GM13977 (cell line): ENCODE measurements at places on chromosomes 11 and 22.

GRCh38 chr22:37501610-37502341, 15.6 kb upstream of the MFNG start:
- DNase-seq: no peak

- no peak for DNase-seq
These were observed 18.1 kb upstream of the GDPD5 start for GRCh38 chr11:75543806-75544205.

GRCh38 chr11:44483919-44484610, 81.4 kb upstream of the CD82 start:
- peak; percentile 24 for DNase-seq

DNA sequence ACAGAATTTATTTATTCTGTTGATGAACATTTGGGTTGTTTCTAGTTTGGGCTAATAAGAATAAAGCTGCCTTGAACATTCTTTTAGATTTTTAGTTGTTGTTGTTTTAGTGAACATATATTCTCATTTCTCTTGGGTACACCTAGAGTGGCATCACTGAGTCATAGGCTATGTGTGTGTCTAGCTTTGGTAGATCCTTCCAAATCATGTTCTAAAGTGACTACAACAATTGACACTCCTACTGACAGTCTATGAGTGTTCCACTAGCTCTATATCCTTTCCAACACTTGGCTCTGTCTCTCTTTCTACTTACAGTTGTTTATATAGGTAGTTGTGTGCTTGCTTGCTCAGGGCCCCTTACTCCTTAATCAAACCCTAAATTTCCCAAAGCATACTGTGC, 346.0 kb upstream of the NCAM1 start:
- no peak for DNase-seq

GRCh38 chr11:65782816-65783228, 2.0 kb upstream of the AP5B1 start:
- DNase-seq: no peak

DNA sequence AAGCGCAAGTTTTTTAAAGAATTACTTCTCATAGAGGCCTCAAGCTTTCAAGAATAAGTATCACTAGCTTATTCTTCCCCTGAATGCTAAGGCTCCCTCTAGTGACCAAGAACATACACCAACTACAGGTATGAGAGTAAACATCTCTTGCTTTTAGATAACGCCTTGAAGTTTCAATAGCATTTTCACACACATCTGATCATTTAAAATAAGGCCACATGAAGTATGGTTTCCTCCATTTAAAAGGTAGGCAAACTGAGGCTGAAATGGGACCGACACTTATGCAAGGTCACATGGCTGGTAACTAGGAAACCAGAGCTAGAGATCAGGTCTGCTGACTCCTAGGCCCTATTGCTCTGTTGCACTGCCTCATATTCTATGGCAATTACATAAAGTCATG, 66.5 kb downstream of the CCDC34 start:
- DNase-seq: peak; percentile 49

GRCh38 chr22:35539910-35540594, 579 bp upstream of the RASD2 start:
- peak; percentile 94 for DNase-seq

GRCh38 chr22:48240148-48240934, 1477.9 kb downstream of the TBC1D22A start:
- DNase-seq: no peak

GRCh38 chr22:25928038-25928437, 186.1 kb downstream of the MYO18B start:
- no peak for DNase-seq

GRCh38 chr11:122109932-122110331, 6.1 kb downstream of the BLID start:
- DNase-seq: no peak

GRCh38 chr22:44031158-44031952, 7.3 kb downstream of the PARVB start:
- DNase-seq: no peak

DNA sequence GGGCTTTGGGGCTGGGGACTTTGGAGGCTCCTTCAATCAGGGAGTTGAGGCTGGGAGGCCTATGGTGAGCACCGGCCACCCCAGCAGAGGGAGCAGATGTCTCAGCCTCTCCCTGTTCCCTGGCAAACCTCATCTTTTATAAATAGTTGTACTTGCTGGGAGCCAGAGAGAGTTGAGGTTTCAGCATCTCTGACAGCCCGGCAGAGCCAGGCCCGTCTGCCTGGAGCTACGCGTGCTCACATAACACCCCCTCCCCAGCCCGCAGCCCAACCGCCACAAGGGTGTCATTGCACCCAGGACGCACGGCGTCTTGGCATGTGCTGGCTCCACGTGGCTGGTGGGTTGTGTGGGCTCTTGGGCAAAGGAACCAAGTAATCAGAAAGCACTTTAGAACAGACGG, 127.1 kb downstream of the CHST1 start:
- no peak for DNase-seq

GRCh38 chr11:78982473-78982872, 407.8 kb upstream of the NARS2 start:
- DNase-seq: no peak

- DNase-seq: no peak
These were observed 24.6 kb downstream of the DAGLA start for GRCh38 chr11:61704838-61705237.

DNA sequence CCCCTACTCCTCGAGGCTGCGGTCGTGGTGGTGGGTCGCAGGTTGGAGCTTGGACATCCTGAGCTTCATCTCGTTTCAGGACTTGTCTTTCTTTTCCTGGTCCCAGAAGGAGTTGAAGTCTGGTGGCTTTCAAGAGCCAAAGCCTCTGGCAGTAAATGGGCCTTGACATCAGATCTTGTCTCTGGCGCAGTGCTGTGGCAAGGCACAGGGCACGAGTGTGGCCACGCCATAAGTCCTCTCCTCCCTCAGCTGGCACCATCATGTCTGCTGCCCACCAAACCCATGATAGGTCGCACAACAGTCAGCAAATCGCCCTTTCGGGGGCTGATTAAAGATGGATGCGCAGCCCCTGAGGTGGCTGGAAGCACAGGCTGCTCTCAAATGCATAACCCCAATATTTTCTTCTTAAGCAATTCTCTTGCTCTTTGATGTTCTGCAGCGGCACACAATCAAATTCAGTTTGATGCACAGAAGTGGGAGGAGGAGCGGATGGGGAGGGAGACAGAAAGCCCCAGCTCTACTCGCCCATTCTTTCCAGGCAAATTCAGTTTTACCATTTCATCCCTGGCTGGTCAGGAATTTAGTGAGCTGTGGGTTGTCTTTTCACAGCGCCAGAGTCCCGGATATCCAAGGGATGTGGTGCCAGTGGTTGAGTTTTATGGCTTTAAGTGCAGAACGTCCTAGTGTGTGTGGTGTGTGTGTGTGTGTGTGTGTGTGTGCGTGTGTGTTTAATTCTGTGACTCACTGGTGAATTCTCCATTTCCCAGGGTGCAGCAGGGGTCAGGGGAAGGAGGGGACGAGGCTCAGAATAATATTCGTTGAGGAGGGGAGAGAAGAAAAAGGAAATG, 162.0 kb downstream of the DSCAML1 start:
- DNase-seq: no peak

DNA sequence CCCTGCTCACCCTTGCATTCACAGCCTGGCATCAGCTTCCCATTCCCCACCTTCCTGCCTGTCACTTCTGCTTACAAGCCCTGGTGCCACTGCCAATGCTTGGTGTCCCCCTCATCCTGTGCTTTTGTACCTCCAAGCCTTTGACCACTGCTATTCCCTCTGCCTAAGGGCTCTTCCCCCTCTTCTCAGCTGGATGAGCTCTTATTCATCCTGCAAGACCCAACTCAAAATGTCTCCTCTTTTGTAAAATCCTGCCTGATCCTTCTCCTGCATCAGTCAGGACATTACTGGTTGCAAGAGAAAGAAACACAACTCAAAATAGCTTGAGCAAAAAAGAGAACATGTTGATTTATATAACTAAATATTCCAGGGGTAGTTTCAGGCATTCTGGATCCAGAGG, 66.9 kb upstream of the TCF20 start:
- no peak for DNase-seq

DNA sequence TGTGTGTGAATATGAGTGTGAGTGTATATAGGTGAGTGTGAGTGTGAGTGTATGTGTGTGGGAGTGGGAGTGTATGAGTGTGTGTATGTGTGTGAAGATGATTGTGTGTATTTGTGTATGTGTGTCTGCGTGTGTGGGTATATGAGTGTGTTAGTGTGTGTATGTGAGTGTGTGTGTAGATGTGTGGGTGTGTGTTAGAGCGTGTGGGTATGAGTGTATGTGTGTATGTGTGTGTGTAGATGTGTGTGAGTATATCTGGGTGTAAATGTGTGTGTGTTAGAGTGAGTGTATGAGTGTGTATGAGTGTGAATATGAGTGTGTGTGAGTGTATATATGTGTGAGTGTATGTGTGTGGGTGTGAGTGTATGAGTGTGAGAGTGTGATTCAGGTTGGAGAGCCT, 11.1 kb upstream of the LRRC10B start:
- DNase-seq: no peak

DNA sequence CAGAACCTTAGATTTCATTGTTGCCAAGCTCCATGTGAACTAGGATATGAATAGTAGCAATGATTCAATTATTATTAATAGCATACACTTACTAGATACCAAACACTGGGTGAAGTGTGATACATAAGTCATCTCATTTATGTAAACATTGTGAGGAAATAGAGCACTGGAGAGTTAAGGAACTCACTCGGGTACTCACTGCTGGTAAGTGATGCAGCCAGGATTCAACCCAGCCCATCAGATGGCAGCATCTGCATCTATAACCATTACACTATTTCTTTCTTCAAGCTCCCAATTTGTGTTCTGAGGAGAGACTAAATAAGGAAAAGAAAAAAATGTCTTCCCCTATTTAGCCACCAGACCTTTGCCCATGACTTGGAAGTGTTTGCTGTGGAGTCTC, 10.2 kb upstream of the ALG8 start:
- DNase-seq: no peak

DNA sequence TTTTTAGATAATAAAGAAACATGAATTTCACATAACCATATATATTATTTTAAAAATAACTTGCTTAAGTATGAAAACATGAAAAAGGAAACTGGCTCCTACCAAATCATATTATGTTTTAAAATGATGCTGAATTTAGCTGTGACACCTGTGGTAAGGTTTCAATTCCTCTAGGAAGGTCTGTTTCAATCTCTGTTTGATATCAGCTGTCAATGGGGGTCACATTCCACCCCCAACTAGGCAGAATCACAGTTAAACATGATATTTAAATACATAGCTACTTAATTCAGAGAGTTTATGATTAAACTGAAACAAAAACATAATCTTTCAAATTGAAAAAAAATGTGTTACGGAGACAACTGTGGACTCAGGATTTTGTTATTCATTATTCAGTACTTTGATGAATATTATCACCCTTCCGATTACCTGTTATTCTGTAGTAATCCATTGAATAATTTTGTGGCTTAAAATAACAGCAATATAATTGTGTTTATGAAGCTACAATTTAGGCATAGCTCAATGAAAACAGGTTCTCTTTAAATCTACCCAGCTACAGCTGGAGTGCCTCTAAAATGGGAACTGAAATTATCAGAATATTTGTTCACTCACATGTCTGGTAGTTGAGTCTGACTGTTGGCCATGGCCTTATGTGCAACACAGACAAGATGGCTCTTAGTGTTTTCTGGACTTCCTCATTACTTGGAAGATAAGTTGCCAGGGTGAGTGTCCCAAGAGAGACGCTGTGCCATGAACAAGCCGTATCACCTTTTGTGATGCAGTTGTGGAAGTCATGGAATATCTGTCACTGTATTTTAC, 244.6 kb upstream of the ANO3 start:
- DNase-seq: peak; percentile 25

GRCh38 chr11:8573777-8574176, 20.3 kb downstream of the STK33 start:
- DNase-seq: no peak

GRCh38 chr22:48534395-48534958, 1293.2 kb downstream of the BRD1 start:
- DNase-seq: no peak

DNA sequence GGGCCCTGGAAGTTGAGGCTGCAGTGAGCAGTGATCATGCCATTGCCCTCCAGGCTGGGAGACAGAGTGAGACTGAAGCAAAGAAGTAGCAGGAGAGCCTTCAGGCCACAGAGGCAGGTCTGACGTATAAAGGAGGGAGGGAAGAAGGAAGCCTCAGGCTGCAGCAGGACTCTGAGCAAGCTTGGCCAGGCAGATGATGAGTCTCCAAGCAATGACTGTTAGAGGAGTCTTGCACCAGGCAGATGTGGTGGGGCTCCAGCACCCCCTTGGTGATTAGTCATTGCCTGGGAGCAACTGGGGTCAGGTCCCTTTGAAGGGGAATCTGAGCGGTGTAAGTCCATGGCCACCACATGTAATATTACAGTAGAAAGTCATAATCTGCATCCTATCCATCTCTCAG, 36.6 kb upstream of the NFAM1 start:
- DNase-seq: no peak

- DNase-seq: no peak
These were observed 5.1 kb upstream of the CDKN1C start for GRCh38 chr11:2890466-2891294.

- no peak for DNase-seq
These were observed 56.3 kb upstream of the GRK3 start for GRCh38 chr22:25508161-25508560.

DNA sequence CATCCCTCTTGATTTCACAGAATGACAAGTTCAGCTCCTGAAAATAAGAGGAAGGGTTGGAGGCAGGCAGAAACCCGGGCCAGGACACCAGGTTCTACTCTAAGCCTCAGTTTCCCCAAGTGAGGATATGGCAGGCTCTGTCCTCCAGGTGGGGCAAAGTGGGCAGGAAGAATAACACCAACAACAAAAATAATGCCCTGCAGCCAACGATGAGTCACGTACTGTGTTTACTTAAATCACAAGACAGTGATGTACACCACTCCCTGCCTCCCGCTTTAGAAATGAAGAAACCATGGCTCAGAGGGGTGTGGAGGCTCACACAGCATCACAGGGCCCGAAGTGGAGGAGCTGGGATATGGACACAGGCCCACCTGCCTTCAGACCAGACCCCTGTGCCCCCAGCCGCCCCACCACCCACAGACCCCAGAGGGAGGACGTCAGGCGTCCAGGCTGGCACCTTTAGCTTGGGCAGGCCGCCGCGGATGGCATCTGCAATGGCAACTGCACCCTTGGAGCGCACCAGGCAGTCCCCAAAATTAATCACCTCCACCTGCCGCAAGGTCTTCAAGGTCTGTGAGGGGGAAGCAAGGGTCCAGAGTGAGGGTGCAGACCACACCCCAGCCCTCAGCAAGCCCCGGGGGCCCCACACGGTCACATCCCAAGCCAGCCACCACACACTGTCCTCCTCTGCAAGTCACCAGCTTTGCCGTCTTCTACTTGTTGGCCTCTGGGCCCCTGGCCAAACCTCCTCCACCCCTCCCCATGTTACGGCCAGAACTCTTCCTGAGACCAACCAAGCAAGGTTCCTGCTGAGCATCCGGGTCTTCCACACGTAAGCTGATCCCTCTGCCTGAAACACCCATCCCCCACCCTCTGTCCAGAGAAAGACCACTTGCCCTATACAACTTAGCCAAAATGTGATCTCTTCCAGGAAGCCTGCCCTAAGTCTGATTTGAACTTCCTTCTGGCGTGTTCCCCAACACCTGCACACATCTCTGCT, 15.8 kb upstream of the CHADL start:
- DNase-seq: no peak
